Endodermal cell (in vitro differentiated cells): ENCODE measurements at places on chromosomes 11 and 22.
A peak's percentile ranks its signal among the peaks of the same experiment; 100 is the strongest.

DNA sequence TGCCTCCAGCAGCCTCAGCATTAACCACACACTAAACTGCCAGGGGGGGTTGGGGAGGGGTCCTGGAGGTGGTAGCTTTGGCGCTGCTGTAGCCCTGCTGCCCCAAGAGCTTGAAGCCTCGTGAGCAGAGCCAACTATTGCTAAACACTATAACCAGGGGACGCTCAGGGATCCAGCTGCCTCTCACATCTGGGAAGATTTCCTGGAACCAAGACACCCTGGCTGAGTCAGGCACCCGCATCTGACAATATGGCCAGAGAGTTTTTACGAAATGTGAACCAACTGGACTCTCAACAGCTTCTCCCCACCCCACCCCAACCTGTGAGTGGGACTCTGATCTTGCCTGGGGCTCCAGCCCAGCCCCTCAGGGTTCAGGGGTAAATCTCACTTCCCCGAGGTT, 14.3 kb downstream of the C1QTNF6 start:
- DNase-seq = peak; percentile 31

- no peak for DNase-seq
These were observed 89.2 kb downstream of the GALNT18 start for GRCh38 chr11:11532574-11532973.

DNA sequence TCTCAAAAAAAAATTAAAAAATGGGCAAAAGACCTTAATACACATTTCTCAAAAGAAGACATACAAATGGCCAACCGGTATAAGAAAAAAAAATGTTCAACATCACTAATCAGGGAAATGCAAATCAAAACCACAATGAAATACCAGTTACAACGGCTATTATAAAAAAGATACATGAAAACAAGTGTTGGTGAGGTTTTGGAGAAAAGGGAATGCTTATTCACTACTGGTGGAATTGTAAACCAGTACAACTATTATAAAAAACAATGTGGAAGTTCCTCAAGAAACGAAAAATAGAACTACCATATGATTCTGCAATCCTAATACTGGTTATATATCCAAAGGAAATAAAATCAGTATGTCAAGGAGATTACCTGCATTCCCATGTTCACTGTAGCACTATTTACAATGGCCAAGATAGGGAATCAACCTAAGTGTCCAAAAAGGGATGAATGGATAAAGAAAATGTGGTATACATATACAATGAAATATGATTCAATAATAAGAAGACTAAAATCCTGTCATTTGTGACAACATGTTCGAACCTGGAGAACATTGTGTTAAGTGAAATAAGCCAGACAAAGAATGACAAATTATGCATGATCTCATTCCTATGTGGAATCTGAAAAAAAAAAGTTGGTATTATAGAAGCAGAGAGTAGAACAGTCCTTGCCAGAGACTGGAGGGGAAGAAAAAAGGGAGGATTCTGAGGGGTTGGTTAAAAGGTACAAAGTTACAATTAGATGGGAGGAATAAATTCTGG, 256.9 kb upstream of the PITPNB start:
- DNase-seq = no peak

DNA sequence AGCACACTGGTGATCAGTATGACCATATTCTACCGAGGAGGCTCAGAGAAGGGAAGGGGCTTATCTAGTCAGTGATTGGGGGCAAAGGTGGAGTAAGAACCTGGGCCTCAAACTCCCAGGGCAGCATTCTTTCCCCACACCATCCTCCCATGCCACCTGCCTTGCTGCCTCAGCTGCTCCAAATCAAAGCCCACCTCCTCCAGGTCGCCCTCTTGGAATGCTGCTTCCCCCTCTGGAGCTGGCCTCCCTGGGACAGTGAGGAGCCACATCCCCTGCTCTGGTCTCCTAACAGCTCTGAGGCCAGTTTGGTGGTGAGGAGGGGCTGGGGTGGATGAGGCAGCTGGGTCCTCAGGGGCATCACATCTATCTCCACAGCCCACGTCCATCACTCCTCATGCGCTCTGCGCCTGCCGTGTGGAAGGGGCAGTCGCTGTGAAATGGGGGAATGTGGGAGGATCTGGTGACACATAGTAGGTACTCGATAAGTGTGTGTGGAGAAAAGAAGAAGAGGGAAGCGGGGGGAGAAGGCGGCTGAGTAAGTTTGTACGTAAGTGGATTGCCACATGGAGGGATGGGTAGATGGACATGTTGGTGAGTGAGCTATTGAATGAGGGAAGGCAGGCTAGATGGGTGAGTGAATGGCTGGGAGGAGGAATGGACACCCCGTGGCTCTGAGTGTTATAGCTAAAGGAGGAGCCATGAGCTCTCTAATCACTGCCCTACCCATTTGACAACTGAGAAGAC, 16.1 kb upstream of the ARHGEF17 start:
- DNase-seq = no peak

- DNase-seq = no peak
These were observed 69.9 kb downstream of the PTPRJ start for GRCh38 chr11:48050304-48050703.

DNA sequence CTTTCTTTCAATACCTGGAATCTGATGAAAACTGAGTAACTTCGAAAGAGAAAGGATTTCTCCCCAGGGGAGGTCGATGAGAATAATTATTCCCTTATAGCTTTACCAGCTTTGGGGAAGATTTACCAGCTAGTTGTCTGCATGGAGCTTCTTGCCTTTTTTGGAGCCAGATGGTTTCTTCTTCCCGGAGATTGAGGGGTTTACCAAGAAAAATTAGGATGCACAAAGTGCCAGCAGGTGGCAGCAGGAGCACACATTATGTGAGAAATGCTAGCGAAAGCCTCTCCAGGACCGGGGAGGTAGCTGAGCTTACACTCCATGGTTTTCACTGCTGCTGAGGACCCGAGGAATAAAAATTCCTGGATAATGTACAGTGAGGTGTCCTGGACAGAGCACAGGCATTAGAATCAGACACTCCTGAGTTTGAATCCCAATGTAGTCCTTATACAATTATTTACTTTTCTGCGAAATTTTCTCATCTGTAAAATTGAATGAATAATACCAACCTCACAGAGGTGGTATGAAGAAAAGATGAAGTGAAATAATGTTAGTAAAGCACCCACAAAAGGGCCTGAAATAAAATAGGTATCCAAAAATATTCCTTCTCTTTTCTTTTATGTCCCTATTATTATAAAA, 46.0 kb upstream of the PARVA start:
- DNase-seq = peak; percentile 95

- no peak for DNase-seq
These were observed 58.6 kb downstream of the DDIAS start for GRCh38 chr11:82959987-82960778.

DNA sequence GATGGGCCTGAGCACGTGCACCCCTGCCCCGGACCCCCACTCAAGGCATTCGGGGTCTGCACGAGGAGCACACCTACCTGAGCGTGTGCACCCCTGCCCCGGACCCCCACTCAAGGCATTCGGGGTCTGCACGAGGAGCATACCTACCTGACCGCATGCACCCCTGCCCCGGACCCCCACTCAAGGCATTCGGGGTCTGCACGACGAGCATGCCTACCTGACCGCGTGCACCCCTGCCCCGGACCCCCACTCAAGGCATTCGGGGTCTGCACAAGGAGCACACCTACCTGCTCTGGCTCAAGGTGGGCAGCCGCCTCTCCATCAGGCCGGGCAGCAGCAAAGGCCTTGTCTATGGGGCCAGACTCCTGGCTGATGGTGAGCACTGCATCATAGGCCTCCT, 48.7 kb upstream of the LRRC32 start:
- no peak for DNase-seq

- DNase-seq = no peak
These were observed 3.6 kb downstream of the ASCL2 start for GRCh38 chr11:2266586-2267305.

DNA sequence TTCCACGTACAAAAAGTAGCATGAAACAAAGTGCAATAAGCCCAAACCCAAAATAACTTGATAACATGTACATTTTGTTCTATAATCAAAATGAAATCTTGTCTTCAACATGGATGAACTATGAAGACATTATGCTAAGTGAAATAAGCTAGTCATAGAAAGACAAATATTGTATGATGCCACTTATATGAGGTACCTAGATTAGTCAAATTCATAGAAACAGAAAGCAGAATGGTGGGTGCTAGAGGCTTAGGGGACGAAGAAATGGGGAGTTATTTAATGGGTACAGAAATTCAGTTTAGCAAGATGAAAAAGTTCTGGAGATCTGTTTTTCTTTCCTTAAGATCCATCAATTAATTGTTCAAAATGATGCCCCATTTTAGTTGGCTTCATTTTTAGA, 7.5 kb downstream of the PGM2L1 start:
- DNase-seq = no peak

- no peak for DNase-seq
These were observed 110.6 kb downstream of the SCN3B start for GRCh38 chr11:123543797-123544196.

- DNase-seq = peak; percentile 91
These were observed 13.9 kb downstream of the OTUB1 start for GRCh38 chr11:64000026-64000739.

- no peak for DNase-seq
These were observed 40.8 kb downstream of the PGM2L1 start for GRCh38 chr11:74357449-74357848.

DNA sequence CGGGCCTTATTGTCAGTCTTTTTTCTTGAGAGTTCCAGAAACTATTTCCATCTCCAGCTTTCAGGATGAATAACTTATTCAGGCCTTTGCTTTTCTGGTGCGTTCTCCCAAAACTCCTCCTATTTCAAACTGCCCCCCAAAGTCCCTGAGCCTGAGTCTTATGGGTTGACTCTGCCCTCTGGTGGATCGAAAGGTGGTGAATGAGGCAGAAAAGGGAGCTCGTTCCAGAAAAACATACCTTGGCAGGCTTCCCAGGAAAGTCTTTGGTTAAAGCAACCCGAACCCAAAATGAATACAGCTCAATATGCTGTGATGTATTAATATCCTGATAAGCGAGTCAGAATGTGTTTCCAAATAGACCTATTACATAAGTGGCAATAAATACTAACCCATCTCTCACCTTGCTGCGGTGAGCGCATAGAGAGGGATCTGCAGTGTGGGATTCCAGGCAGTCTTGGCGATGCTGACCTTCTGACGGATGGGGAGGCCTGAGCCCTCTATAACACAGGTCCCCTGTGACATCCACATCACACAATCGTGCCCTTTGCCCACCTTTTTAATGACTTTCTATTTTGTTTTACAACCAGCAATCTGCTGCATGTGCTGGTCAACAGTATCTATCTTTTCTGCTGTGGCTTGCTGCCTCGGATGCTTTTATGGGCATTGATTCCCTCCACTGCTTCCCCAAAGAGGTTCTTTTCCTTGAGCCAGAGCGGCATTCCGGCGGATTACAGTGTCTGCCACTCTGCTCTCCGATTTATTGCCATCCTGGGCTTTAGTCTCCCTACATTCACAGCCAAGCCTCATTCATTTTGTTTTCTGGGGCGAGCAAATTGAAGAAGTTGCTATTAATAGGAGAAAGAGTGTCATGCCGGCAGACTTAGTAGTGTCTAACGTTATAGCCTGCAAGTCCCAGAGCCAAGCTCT, 756.8 kb downstream of the NTM start:
- peak; percentile 78 for DNase-seq

- DNase-seq = peak; percentile 63
These were observed 60.4 kb upstream of the PAX6 start for GRCh38 chr11:31871310-31872075.

DNA sequence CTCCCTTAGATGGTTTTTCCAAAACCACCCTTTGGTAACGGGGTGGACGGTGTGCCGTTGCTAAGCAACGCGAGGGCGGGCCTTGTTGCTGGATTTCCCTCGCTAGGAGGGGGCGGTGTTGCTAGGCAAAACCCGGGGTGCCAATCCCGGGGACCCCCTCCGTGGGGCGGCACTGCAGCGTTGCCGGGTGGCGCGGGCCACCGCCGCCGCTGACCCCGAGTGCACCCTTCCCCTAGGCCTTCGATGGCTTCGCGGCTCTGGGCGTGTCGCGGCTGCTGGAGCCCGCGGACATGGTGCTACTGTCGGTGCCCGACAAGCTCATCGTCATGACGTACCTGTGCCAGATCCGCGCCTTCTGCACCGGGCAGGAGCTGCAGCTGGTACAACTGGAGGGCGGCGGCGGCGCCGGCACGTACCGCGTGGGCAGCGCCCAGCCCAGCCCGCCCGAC, 8.9 kb downstream of the EHBP1L1 start:
- DNase-seq = peak; percentile 66

DNA sequence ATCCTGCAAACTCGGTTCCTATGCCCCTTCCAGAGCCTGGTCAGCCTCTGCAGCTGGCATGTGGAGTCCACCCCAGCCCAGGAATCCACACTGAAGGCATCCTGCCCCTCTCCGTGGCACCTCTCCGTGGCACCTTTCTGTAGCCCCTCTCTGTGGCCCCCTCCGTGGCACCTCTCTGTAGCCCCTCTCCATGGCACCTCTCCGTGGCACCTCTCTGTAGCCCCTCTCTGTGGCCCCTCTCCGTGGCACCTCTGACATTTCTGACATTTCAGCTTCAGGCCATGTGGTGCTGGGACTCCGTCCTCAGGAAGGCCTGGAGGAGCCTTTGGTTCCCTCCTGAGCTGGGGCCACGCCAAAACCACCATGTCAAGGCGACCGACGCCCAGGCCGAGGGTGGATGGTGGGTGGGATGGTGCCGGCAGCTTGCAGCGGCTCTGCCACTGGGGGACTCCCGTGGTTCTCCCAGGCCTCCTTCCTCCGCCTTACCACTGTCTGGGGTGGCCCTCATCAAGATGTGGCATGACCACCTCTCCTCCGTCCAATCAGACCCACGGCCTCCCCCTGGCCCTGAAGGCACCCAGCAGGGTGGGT, 1518.5 kb downstream of the BRD1 start:
- DNase-seq = no peak

DNA sequence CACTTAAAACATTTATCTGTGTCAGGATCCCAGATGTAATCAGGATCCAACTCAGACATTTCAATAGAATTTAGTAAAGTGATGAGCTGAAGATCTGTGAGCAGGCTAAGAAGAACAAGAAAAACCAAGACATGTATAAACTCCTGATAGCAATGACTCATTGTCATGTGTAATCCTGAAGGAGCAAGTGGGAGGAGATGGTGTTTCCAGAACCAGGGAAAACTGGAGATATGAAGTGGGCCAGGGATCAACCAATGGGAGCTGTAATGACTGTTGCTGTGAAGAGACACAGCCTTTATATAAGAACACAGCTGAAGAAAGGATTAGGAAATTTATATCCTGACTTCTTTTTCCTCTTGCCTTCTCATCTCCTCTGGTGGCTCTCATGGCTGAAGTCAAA, 682.5 kb upstream of the ARHGAP42 start:
- DNase-seq = no peak

GRCh38 chr11:7969756-7970646, 4.8 kb upstream of the NLRP10 start:
- DNase-seq = peak; percentile 75

DNA sequence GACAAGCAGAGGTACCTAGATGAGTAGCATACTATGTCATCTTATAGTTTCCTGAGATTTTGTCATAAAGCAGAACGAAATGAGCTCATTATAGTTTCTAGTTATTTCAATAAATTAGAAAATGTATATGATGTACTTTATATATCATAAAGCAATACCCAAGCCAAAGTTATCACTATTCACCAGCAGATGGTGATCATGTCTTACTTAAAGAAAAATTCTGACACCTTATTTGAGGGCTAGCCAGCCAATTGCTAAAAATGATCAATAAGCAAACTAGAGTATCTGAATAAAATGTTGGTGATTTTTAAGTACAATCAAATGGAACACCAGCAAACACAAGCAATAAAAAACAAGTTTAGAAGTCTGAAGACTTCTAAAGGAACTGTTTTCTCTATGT, 44.1 kb downstream of the RSF1 start:
- DNase-seq = no peak

- no peak for DNase-seq
These were observed 6.0 kb downstream of the SYCE3 start for GRCh38 chr22:50556703-50557102.

GRCh38 chr11:110710628-110711381, 1.4 kb downstream of the ARHGAP20 start:
- DNase-seq = peak; percentile 73

- DNase-seq = peak; percentile 32
These were observed 261.1 kb downstream of the BUD13 start for GRCh38 chr11:116511684-116512083.
